ENCODE measurements at places on chromosomes 3 and 15.

- H3K27ac ChIP-seq = no peak overlapping the region
- no peaks in the 10 kb centered on the region for H3K36me3 ChIP-seq
- no peaks in the 10 kb centered on the region for H3K4me1 ChIP-seq
- no peak for DNase-seq
- H3K4me3 ChIP-seq = no peak overlapping the region
- no peaks in the 10 kb centered on the region for H3K27me3 ChIP-seq
These were observed 21.8 kb upstream of the PTX3 start for GRCh38 chr3:157414861-157415260.

GRCh38 chr3:129533406-129533805 lies 5.0 kb downstream of the RHO start:
- H3K27ac ChIP-seq = no peak overlapping the region
- no peaks in the 10 kb centered on the region for H3K36me3 ChIP-seq
- no peaks in the 10 kb centered on the region for H3K27me3 ChIP-seq
- H3K4me1 ChIP-seq = no peaks in the 10 kb centered on the region
- DNase-seq = no peak
- no peak overlapping the region for H3K4me3 ChIP-seq

DNA sequence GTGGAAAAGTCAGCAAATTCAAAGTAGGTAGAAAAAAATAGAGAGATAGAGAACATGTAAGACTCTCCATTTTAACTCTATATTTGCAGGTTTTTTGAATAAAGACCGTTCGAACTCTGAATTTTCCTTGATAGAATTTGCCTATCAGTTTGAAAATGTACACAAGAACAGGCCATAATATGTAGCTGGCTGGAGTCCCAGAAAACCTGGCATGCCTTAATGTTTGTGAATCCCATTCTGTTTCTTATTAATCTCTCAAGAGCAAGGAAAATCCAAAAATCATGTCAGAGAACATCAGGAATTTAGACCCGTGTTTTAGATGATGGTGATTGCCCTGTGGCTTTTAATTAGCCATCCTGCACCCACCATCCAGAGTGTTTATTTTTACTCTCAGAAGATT lies 7.2 kb upstream of the CFAP161 start:
- no peaks in the 10 kb centered on the region for H3K4me1 ChIP-seq
- no peak overlapping the region for H3K4me3 ChIP-seq
- H3K27ac ChIP-seq = no peak overlapping the region
- H3K36me3 ChIP-seq = no peaks in the 10 kb centered on the region
- peak; percentile 64 for DNase-seq

- no peak for DNase-seq
- H3K27me3 ChIP-seq = no peaks in the 10 kb centered on the region
These were observed 71.8 kb downstream of the RBPMS2 start for GRCh38 chr15:64703632-64703959.

GRCh38 chr3:177300039-177300833 lies 103.0 kb upstream of the TBL1XR1 start:
- peak; percentile 69 for DNase-seq
- H3K36me3 ChIP-seq = no peaks in the 10 kb centered on the region
- no peaks in the 10 kb centered on the region for H3K27me3 ChIP-seq
- H3K4me3 ChIP-seq = no peak overlapping the region

DNA sequence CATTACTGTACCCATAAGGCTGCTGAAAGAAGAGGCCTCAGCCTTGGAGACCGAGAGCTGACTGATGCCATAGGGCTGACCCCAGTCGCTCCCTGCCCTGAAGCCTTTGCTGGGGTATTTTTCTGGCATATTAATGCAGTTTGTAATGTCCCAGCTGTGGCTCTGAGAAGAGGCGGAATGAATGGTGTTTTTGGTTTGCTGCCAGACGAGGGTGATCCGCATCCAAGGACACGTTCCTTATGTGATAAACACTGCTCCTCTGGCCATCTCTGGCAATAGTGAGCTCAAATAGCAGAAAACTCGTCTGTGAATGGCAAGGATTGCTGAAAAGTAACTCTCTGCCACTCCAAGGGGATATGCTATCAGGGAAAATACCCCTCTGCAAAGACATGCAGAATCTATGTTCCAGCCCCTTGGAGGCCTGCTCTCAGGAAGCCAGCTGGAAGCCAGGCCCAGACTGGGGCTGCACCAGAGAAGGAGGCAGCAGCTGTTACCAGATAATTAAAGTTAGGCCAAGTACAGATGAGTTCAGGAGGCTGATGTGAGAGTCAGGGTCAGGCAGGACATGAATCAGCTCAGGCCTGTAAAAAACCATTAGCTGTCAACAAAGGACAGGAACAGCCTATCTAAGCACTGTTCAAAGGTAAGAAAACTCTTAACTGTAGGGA lies 28.9 kb upstream of the KLHL6 start:
- no peak overlapping the region for H3K4me3 ChIP-seq
- no peaks in the 10 kb centered on the region for H3K36me3 ChIP-seq
- DNase-seq = no peak
- peaks cover 7% of the 10 kb centered on the region for H3K4me1 ChIP-seq

DNA sequence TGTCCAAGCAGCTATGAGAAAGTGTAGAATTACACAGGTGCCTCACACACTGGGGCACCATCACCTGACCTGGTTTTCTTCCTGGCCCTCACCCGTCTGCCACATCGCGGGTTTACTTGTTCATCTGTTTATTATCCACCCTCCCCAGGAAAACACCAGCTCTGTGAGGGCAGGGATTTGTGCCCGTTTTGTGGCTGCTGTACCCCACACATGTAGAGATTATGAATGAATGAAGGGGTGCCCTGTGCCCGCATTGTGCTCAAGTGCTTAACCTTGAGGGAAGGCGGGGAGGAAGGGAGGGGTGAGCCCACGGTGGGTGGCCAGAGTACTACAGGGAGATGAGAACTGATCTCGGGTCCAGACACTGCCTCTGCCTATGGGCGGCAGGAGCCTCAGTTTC lies 108.4 kb downstream of the WNT7A start:
- H3K27ac ChIP-seq = no peak overlapping the region
- peak; percentile 23 for DNase-seq
- no peaks in the 10 kb centered on the region for H3K36me3 ChIP-seq
- H3K4me3 ChIP-seq = no peak overlapping the region
- H3K4me1 ChIP-seq = no peaks in the 10 kb centered on the region

DNA sequence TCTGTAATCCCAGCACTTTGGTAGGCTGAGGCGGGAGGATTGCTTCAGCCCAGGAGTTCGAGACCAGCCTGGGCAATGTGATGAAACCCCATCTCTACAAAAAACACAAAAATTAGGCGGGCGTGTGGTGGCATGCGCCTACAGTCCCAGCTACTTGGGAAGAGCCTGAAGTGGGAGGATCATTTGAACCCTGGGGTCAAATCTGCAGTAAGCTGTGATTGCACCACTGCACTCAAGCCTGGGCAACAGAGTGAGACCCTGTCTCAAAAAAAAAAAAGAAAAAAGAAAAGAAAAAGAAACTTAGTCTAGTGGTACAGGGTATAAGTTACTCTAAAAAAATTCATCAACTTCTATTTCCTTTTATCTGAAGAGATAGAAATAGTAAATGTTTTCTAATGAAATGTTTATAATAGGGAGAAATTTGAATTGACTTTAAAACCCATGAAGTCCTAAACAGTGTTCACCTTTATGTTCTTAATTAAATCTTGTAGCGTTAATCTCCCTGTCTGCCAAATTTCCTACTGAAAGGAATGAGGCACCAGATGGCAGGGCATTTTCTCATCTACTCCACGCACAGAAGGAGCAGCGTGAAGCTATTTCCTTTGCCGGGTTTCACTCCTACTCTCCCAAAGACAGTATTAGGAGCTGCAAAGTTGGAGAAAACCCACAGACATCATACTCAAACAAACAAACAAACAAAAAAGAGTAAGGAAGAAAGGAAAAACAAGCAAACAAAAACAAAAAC lies 1.9 kb downstream of the PCLAF start:
- H3K27me3 ChIP-seq = no peaks in the 10 kb centered on the region
- H3K4me3 ChIP-seq = no peak overlapping the region
- DNase-seq = no peak
- no peak overlapping the region for H3K27ac ChIP-seq
- H3K4me1 ChIP-seq = peaks cover 29% of the 10 kb centered on the region

DNA sequence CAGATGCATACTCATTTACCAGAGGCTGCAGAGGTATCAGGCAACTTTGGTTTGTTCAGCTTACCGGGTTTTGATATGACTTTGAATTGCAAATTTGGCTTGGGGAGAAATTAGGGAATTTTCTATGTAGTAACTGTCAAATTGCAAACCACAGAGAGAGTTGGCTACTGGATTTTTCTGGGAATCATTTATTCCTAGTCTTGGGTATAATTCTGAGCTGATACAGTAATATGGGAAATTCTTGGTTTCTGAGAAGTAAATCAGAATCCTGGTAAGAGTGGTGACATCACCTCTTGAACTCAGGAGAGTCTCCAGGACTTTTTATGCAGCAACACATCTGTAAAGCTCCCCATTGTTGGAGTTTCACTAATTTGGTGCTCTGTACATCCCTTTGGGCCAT lies 39.0 kb downstream of the GAP43 start:
- peaks cover 4% of the 10 kb centered on the region for H3K4me1 ChIP-seq
- H3K36me3 ChIP-seq = no peaks in the 10 kb centered on the region
- H3K27me3 ChIP-seq = no peaks in the 10 kb centered on the region
- no peak for DNase-seq

DNA sequence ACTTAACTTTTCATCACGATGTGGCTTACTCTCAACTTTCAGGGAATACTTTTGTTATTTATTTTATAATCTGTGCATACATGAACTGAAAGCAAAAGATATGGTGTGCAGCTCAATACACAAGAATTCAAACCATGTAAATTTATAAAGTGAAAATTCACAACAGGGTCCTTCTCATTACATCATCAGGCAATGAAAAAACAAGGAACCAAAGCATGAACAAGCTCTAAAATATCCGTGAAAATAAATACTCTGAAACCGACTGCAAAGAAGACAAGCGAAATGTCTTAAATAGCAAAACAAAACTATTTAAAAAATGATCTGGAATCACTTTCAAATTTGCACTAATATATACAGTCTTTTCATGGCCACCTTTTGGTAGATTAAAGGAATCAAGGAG lies 28.9 kb downstream of the GNB5 start:
- no peaks in the 10 kb centered on the region for H3K4me1 ChIP-seq
- H3K36me3 ChIP-seq = peaks cover 43% of the 10 kb centered on the region
- no peaks in the 10 kb centered on the region for H3K27me3 ChIP-seq
- DNase-seq = no peak
- H3K27ac ChIP-seq = no peak overlapping the region

DNA sequence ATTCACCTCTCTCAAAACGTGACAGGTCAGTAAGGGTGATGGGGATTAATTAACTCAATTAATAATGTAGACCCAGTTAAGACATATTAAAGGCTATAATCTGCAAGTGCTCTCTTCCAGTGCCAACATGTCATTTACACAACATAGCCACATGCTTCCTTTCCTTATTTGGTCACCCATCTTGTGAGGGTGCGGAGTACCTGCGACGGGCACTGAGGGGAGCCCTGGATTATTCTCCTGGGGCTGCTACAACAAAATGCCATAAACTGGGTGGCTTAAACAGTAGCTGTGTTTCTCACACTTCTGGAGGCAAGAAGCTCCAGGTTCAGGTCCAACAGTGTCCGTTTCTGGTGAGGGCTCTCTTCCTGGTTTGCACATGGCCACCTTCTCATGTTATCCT lies 157.4 kb upstream of the LRTM1 start:
- H3K4me1 ChIP-seq = no peaks in the 10 kb centered on the region
- H3K4me3 ChIP-seq = no peak overlapping the region
- no peaks in the 10 kb centered on the region for H3K36me3 ChIP-seq
- no peak for DNase-seq

GRCh38 chr3:37864904-37865303 lies 3.2 kb downstream of the CTDSPL start:
- peaks cover 51% of the 10 kb centered on the region for H3K4me1 ChIP-seq
- H3K27ac ChIP-seq = no peak overlapping the region
- H3K4me3 ChIP-seq = no peak overlapping the region
